Inflammatory macrophage (primary cell): ENCODE measurements at places on chromosomes 1 and 21.

GRCh38 chr21:32198384-32198783 lies 80.5 kb downstream of the MIS18A start:
- DNase-seq = no peak

GRCh38 chr1:99771513-99771918 lies 5.1 kb upstream of the FRRS1 start:
- no peak for DNase-seq

GRCh38 chr1:33428661-33429060 lies 2.2 kb downstream of the PHC2 start:
- no peak for DNase-seq

GRCh38 chr1:183319051-183319450 lies 99.1 kb downstream of the NMNAT2 start:
- no peak for DNase-seq

GRCh38 chr21:30713766-30714165 lies 4.8 kb downstream of the KRTAP21-3 start:
- DNase-seq = no peak

DNA sequence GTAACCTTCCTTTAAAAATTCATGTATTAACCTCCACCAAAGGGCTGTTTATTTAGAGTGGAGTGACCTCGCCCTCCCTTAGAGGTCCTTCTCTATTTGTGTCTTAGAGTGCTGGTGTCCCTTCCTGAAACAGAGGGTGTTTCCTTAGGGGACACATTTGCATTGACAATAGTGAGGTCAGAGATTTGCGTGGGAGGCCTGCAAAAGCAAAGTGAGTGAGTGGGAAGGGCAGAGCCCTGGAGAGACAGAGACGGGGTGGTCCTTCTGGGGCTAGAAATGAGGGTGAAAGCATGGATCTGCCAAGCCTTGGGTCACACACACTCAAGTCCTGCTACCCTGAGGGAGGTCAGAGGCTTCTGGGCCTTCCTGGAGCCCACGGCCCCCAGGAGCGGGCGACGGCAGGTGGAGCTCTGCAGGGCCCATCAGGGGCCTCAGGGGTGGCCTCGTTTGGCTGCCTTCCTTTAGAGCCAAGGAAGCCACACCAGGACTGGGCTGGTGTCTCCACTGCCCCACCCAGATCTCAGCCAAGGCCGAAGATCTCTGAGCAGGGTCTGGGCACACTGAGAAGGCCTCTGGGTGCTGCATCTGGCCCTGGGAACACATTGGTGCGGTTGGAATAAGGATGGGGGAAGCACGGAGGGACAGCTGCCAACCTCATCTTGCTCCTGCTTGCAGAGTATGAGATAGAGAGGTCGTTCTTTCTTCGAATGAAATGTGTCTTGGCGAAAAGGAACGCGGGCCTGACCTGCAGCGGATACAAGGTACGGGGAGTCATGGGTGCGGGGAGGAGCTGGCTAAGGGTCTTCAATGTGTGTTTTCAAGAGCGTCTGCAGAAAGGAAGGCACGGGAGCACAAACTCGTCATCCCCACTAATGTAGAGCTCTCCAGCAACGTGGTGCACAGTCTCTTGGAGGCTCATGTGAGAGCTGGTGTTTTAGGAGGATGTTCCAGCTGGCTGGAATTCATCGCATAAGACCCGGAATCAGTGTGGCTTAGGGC lies 23.8 kb downstream of the SIM2 start:
- no peak for DNase-seq

GRCh38 chr1:62724430-62724829 lies 36.2 kb upstream of the DOCK7 start:
- DNase-seq = no peak

DNA sequence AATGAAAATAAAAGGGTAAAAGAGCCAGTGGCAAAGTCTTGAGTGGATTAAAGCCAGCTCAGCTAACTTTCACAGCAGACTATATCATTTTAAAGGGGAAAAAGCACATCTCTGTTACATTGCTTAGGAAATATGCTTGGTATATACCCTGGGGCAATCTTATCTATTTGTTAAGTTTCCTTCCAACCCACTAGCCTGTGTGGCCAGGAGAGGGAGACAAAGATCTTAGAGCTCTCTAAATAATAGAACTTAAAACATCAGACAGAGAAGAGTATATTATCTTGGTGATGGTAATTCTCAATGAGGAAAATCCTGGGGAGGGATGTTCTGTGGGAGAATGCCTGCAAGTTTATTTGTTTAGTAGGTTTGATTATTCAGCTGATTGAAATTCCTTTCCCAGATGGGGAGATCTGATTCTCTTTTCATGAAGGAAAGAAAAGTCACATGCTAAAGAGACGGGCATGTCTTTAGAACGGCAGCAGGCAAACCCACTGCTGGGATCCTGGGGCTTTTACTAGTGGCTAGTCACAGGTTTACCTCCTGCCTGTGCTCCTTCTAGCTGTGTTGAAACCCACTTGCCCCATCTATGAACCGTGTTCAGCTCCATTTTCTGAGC lies 3.6 kb downstream of the KCNE2 start:
- peak; percentile 74 for DNase-seq

DNA sequence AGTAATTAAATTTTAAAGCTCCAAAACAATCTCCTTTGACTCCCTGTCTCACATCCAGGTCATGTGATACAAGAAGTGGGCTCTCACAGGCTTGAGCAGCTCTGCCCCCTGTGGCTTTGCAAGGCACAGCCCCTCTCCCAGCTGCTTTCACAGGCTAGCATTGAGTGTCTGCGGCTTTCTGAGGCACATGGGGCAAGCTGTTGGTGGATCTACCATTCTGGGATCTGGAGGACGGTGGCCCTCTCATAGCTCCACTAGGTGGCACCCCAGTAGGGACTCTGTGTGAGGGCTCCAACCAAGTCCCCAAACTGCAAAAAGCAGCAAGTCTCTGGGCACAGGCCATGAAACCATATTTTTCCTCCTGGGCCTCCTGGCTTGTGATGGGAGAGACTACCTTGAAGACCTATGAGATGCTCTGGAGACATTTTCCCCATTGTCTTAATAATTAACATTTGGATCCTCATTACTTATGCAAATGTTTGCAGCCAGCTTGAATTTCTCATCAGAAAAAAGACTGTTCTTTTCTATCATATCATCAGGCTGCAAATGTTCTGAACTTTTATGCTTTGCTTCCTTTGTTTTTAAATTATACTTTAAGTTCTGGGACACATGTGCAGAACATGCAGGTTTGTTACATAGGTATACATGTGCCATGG lies 554.1 kb upstream of the OLFM3 start:
- peak; percentile 1 for DNase-seq

- DNase-seq = no peak
Observed at GRCh38 chr1:32766328-32766972, 50.7 kb downstream of the YARS1 start.

- DNase-seq = peak; percentile 63
Observed at GRCh38 chr1:147409886-147410285, 131.4 kb upstream of the BCL9 start.

DNA sequence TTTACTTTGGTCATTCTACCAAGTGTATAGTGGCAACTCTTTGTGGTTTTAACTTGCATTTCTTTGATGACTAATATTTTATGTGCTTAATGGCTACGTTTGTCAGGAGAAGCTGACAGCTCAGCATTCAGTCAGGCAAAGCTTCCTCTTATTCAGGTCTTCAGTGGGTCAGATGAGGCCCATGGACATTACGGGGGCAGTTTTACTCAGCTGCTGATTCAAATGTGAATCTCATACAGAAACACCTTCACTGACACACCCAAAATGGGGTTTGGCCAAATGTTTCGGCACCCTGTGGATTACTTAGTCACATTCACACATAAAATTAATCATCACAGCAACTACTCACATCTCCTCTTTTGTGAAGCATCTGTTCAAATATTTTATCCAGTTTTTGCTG lies 104.9 kb upstream of the PLD5 start:
- DNase-seq = no peak

GRCh38 chr1:116457946-116458604 lies 85.0 kb downstream of the ATP1A1 start:
- no peak for DNase-seq

DNA sequence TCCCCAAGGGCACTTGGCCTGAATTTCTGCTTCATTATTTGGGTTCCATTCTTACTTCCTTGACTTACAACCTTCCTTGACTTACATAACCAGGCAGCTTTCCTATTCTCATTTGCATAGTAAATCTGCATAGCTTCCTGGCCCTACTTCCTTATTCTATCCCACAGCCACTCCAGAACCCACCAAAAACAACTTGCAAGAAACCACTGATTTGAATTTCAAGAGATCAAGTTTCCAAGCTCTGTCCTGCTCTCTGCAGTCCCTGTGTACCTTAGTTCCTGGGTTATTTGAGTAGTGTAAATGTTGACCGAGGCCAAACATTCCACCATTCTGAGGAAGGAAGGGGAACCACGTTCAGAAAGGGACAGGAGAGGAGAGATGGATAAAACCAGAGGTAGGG lies 603.3 kb downstream of the PTPRC start:
- peak; percentile 18 for DNase-seq

- no peak for DNase-seq
Observed at GRCh38 chr1:174337000-174337681, 110.6 kb upstream of the GPR52 start.

- no peak for DNase-seq
Observed at GRCh38 chr1:200096774-200097173, 69.3 kb downstream of the NR5A2 start.

DNA sequence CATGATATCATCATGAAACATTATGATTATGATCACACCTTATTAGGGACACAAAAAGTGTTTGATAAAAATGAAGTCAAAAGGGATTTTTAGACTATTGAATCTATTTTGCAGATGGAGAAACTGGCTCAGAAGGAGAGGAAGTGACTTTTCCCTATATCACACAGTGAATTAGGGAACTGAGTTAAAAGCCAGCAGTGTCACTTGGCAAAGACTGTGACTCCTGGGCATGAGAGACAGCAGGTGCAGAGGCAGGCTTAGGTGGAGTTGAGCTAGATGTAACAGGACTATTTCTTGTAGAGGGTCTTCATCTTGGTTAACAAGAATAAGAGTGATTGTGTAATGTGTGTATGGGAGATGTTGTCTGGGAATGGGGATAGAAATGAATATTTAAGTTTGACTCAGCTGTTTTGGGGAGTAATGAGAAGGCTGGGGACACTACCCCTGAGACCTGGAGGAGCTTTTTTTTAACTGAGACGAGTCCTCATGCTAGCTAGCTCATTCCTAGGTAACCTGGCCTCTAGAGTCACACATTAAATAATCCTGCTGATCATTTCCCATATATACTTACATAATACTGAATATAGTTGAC lies 1.0 kb upstream of the CD84 start:
- DNase-seq = peak; percentile 74

DNA sequence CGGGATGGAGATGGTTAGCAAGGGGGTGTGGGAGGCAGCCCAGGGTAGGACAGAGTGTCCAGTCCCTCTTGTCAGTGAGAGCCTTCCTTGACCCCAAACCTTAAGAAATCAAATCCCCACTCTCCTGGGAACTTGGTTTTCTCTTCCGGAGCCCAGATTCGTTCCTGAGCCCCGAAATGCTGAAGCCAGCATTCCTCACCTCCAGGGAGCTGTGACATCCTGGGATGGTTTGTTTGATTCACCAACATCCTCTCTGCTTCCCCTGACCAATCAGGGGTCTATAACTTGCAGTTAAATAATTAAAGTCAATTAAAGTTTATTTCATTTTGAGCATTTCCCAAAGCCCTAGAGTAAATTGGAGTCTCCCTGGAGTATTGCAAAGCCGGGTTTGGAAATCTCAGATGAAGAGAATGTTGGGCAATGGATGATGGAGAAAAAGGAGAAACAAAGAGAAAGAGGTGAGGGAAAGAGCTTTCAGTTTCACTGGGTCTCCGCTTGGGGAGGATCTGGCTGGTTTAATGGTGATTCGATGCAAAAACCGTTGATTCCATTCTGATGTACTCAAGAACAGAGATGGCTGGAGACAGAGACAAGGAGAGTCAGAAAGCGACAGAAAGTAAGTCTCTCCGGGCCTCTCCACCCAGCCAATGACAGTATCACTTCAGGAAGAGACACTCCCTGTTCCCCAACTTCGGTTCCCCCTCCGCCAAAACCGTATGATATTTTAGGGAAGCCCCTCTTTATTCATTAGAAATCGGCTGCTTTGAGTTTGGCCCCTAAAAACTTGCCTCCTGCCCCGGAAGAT lies 12.8 kb upstream of the ALX3 start:
- DNase-seq = no peak

DNA sequence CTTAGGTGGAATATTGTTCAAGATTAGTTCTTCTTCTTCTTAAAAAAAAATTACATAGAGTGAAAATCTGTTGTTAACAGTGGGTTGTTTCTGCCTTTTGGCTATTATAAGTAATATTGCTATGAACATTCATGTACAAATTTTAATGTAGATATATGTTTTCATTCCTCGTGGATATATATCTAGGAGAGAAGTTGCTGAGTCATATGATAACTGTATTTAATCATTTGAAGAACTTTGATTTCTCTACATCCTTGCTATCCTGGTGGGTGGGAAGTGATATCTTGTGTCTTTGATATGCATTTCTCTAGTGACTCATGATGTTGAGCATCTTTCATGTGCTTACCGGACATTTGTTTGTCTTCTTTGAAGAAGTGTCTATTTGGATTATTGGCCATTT lies 29.9 kb downstream of the MAST2 start:
- DNase-seq = no peak

GRCh38 chr1:42010381-42010780 lies 91.7 kb upstream of the HIVEP3 start:
- DNase-seq = no peak

GRCh38 chr1:184632415-184633175 lies 122.1 kb downstream of the EDEM3 start:
- no peak for DNase-seq

GRCh38 chr1:32353886-32354570 lies 8.3 kb downstream of the FAM229A start:
- peak; percentile 54 for DNase-seq

DNA sequence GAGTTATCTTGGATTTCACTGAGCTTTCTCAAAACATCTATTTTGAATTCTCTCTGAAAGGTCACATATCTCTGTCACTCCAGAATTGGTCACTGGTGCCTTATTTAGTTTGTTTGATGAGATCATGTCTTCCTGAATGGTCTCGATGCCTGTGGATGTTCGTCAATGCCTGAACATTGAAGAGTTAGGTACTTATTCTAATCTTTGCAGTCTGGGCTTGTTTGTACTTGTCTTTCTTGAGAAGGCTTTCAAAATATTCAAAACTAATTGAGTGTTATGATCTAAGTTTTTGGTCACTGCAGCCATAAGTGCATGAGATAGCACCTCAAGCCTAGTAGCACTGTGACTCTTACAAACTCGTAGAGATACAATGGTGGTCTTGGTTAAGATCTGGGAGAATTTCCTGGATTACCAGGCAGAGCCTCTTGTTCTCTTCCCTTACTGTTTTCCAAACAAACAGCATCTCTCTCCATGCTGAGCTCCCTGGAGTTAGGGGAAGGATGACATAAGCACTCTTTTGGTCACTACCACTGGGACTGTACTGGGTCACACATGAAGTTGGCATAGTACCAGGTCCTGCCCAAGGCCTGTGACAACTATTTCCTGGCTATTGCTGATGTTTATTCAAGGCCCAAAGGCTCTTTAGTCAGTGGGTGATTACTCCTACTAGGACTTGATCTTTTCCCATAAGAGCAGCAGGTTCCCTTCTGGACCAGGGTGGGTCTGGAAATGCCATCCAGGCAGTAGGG lies 25.6 kb downstream of the SLC22A15 start:
- no peak for DNase-seq

- no peak for DNase-seq
Observed at GRCh38 chr1:222187566-222188332, 360.2 kb downstream of the HHIPL2 start.

GRCh38 chr1:43764581-43764980 lies 57.2 kb downstream of the ST3GAL3 start:
- no peak for DNase-seq
